Transverse colon (tissue), 4 donors: ENCODE measurements at places on chromosomes 4 and X.

GRCh38 chr4:124631760-124632159 lies 80.8 kb downstream of the ANKRD50 start:
- DNase-seq: peak; percentile 8

- no peak for DNase-seq
Observed at GRCh38 chr4:4594285-4594920, 52.6 kb upstream of the STX18 start.

DNA sequence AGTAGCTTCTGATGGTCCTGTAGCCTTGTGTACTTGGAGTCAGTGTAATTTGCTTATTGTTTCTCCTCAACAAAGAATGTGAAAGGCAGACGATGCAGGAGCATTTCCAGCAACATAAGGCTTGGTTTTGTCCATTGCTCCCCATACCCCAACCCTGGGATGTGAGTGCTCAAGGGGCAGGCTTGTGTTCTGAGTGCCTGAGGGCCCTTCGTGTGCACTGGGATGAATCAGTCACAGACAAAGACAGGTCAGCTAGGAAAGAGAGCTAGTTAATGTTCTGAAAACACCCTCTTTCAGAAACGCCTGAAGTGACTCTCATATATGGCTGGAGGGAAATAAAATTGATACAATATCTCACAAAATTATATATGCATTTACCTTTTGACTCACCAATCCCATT lies 59.1 kb downstream of the PRPS1 start:
- DNase-seq: no peak

DNA sequence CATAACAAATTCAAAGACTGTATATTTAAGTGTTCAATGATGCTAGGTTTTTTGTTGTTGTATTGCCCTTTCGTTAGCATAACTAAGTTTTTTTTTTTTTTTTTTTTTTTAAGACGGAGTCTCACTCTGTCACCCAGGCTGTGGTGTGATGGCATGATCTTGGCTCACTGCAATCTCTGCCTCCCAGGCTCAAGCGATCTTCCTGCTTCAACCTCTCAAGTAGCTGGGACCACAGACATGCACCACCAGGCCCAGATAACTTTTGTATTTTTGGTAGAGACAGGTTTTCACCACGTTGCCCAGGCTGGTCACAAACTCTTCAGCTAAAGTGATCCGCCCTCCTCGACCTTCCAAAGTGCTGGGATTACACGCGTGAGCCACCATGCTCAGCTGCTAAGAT lies 7.0 kb downstream of the SH3BGRL start:
- DNase-seq: no peak

- no peak for DNase-seq
Observed at GRCh38 chrX:72461766-72462165, 110.9 kb downstream of the HDAC8 start.

DNA sequence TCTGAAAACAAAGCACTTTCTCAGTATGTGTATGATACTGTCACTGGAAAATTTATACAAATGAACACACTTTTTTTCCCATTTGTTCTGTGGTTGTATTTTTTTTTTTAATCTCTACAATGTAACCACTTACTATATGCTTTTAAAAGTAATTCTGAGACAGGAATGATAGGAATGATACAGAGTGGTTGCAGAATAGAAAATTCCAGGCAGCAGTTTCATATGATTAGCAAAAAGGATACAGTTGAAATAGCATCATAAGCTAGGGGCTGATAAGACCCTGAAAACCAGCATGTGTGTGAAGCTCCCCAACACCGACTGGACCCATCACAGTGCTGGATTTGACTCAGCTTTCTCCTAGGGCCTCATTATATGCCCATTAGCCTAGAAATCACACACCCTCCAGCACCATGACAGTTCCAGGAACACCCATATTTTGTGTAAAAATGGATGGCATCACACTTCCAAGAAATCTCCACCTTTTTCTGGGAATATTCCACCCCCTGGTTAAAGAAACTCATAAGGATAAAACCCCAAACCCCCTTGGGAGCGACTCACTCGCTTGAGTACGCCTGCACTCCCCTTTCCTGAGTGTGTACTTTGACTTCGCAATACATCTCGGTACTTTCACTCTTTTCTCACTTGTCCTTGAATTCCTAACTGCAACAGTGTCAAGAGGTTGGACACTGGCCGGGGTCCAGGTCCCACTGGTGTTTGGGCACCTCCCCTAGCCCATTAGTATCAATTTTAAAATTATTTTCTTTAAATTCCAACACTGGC lies 77.4 kb upstream of the AGA start:
- no peak for DNase-seq

DNA sequence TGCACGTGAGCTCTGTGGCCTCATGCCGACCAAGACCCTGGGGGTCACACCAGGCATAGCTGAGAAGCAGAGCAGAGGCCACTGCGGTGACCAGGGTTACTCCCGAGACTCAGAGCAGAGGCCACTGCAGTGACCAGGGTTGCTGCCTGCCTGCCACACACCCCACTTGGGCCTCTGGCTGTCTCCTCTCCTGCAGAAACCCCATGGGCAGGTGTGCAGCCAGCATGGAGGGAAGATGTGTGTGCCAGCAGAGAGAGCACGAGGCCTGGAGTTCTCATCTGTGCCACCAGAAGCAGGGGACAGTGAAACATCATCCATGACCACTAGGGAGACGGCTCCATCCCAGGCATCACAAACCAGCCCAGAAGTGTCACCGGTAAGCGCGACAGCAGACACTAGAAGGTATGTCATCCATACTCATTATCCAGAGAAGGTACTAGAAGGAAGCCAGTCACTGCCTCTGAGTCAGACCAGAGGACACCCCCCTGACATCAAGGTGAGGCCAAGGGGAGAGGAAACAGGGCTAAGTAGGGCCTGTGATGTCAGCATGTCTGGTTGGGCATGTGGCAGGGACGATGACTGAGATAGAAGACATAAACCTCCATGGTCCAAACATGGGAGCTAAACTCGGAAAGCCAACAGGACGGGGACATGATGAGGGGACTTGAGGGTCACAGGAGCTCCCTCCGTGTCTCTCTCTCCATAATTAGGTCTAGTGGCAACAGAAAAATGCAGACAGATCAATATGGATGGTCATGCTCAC lies 24.2 kb upstream of the SPON2 start:
- DNase-seq: no peak

DNA sequence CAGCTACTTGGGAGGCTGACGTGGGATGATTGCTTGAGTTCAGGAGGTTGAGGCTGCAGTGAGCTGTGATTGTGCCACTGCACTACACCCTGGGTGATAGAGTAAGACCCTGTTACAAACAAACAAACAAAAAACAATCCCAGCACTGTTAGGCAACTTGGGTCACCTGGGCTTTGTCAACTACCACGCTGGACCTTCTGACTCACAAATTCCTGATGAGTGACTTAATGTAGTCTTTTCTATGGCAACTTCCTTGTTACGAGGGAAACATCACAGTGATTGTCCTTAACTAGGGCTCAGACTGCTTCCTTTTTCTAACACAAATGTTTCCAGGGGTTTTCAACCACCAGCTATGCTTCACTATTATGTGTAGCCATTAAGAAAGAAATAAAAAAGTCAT lies 128.8 kb upstream of the GPC4 start:
- DNase-seq: no peak
